ENCODE measurements at places on chromosomes 11 and 22. TPM values are rescaled to one million over a fixed set of nuclear protein-coding genes. Genes with fewer than 3 reads are reported as not detected.

SOX10 gene
- 3.2 TPM for total RNA-seq

C22orf31 gene
- total RNA-seq, result not detected

C11orf87 gene
- total RNA-seq, result not detected

IGLL1 gene
- total RNA-seq, result not detected

ASRGL1 gene
- total RNA-seq, result 1.9 TPM

RAB30 gene
- 15.9 TPM for total RNA-seq

FOSL1 gene
- total RNA-seq, result 158 TPM

GRCh38 chr22:31040542-31041398, 40.3 kb upstream of the SMTN start:
- no peak for DNase-seq

DNA sequence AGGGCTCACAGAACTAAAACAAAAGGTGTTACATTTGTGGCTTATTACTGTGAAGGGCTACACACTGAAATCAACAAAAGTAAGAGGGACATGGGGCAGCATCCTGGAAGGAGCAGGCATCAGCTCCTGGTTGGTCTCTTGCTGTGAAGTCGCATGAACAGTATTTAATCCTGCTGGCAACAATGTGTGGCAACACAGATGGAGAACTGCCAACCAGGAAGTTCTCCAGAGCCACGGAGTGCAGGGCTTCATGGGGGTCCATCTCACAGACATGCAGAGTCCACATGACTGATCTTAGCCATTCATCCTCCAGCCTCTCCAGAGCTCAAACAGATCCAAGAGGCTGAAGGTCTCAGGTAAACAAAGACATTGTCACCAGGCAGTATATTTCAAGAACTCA, 32.8 kb upstream of the FGF3 start:
- no peak for DNase-seq

- no peak for DNase-seq
Observed at GRCh38 chr22:26460202-26460601, 23.4 kb downstream of the HPS4 start.

DNA sequence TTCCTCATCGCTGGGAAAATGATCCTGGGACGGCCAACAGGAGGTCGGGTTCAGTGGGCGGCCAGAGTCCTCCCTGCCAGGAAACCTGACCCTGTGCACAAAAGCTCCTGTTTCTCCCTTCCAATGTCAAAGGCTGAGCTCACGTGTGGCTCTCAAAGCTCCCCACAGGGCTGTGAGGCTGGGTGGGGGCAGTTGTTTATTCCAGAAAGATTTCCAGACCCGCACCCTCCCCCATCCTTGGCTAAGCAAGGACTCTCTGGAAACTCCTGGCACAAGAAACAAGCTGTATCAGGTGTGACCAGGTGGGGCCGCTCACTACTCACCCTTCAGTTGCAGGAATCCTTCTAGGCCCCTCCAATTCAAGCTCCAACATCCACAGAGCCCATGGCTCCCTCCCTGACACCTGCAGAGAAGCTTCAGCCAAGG, 131.9 kb downstream of the SHANK2 start:
- no peak for DNase-seq

DNA sequence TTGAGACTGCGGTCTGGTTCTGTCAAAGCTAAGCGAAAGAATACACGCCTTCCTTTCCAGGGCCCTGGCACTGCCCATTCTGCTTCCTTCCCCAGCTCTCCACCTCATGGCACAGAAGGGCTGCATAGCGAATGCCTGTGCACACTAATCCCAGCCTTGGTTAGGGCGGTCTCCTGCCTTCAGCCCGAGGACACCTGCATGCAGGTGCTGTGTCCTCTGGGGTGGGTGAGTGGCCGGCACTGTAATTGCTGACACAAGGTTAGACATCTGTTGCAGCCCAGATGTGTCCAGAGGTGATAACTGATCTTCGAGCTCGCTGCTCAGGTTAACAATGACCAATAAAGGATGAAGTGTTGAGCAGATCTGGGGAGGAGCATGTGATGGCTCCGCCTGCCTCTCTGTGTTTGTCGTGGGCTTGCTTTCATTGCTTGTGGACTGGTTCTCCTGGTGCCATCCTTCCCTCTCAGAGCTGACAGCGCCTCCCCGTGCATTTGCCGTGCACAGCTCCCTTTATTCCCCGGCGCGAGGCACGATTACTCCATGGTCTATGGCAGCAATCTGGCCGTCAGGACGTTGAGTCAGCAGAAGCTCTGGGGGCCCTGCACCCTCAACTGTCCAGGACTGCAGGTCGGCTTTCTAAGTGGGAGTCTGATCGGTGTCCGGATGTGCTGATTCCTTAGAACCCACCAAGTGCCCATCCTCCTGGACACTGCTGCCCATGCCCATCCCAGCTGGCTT, 1088.2 kb downstream of the BRD1 start:
- no peak for DNase-seq

DNA sequence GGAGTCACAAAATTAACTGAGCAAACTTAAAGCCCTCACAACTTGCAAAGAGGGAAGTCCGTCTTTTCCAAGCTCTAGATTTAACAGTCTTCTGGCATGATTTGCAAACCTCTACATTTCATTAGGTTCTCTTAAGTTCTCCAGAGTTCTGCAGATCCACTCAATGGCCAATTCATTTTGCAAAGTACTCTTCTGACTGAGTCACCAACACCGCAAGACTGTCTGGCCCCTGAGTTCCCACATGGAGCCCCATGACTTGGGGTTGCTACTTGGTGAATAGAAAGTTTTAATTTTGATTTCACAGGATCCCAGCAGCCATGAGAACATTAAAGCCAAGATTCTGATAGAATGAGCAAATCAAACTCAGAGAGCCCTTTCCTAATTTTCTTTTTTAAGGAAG, 134.5 kb downstream of the PLEKHA7 start:
- DNase-seq, result no peak

DNA sequence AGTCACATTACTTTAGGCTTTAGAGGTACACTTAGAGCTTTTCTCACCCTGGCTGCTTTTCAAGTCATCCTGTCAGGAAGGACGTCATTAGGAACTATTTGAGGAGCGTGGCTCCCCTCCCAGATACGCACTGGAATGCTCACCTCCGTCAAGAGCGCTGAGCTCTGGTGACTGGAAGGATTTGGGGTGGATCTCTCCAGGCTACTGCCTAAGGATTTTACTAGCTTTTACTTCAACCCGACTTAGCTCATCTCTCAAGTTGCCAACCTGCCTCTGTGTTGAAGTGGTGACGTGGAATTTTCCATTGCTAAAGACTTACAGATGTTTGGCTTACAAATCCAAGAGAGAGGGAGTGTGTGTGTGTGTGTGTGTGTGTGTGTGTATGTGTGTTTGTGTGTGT, 355.3 kb upstream of the CCDC90B start:
- DNase-seq, result peak; percentile 29

DNA sequence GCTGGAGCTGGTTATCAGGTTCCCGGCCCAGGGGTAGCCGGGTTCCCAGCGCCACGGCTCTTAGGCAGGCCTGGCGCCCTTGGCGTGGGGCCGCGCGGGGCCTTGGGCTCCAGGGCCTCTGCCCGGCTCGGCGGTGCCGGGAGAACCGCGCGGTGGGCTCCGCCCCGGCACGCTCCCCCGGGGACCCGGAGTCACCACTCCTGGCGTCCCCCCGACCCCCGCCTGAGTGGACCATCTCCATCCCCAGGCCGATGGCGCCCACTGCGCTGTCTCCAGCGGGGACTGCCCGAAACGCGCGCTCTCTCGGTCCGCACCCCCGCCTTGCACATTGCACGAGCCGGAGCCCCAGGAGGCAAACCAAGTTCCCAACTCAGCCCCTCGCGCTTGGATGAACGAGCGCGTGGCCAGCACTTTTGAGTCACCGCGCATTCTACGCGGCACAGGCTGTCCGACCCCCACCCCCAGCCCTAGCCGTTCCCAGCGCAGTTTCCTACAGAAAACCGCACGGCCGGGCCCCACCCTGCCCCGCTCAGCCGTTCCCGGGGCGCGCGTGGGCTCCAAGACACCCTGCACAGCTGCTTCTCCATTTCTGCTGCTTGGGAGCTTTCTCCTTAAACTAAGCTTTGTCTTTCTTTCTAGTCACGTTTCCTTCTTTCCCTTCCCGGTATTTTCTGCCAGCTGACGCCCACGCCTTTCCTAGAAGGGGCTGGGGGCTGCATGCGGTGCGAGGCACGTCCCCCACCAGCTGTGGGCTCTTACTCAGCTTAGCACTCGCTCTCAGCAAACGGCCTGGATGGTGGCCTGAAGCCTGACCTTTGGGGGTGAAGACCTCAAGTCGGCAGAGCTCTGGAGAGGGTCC, 650 bp upstream of the CHID1 start:
- peak; percentile 67 for DNase-seq

DNA sequence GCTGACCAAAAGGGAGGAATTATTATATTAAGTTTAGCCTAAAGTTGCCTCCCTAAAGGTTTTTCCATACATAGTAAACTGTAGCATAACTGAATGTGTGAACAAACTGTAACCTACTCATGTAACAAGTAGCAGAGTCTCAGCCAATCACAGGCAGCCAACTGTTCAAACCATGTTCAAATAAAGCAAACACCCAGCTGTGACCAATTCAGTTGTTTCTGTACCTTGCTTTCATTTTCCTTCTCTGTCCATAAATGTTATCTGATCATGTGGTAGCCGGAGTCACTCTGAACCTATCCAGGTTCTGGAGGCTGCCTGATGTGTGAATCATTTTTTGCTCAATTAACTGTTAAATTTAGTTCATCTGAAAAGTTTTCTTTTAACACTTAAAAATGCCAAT, 373.5 kb downstream of the GUCY1A2 start:
- DNase-seq, result peak; percentile 62

GRCh38 chr11:34567733-34568132, 53.2 kb upstream of the EHF start:
- DNase-seq, result no peak

- DNase-seq, result no peak
Observed at GRCh38 chr11:74175920-74176319, 4.8 kb downstream of the PPME1 start.

- peak; percentile 10 for DNase-seq
Observed at GRCh38 chr11:15493921-15494620, 379.3 kb downstream of the INSC start.

GRCh38 chr11:39365809-39366436, 2093.5 kb downstream of the LRRC4C start:
- peak; percentile 34 for DNase-seq

- no peak for DNase-seq
Observed at GRCh38 chr11:59069087-59069486, 17.0 kb upstream of the GLYATL1B start.

GRCh38 chr11:72478669-72479068, 44.3 kb upstream of the CLPB start:
- no peak for DNase-seq

DNA sequence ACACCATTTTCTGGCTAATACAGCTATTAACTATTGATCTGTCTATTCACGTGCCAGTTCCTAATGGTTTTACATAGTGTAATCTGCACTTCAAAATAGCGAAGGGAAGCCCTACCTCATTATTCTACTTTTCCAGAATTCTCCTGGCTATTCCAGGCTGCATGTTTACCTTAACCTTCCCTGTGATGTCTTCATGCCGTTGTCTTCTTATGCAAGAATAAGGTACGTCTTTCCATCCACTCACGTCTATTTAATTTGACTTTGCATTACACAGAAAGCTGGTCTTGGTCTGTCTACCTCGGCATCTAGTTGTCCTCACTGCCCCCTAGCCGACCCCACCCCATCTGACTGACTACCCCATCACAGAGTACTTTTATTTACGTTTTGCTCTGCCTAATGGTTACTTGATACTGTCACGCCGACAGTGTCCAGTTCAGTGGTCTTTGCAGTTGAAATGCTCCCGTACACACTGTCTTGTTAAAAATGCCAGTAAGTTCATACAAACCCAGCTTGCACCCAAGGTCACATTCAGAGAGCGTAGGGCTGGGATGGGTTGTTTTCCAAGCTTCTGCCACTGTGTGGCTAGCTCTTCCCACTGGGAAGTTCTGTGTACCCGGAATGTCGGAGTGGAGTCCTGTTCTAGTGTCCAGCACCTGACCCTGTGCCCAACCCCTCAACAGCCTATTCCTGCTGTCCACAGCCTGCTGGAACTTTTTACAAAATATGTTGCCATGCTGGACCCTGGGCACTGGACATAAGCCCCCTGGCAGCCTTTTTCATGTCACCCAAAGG, 15.0 kb downstream of the NEAT1 start:
- DNase-seq, result no peak

DNA sequence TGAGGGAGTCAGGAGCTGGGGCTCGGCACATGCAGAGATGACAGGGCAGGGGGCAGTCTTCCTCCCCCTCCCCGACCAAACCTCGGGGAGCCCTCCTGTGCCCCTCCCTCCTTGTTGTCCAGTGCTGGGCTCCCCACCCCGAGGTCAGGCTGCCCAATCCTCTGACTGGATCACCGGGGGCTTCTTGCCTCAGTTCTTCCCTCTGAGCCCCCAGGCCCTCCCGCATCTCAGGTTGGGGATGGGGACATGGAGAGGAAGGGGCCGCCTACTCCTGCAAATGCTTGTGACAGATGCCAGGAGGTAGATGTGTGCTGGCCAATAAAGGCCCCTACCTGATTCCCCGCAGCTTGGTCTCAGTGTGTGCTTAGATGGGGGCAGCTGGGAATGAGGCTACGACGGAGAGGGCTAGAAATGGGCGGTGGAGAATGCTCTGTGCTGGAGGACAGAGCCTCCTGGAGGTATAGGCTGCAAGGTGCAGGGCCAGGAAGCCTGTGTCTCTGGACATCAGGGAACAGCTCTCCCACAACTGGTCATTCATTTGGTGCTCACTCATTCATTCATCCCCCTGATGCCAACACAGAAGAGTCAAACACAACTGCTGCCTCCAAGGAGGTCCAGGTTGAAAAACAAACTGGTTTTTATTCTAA, 8.4 kb downstream of the RHBDD3 start:
- DNase-seq, result no peak

DNA sequence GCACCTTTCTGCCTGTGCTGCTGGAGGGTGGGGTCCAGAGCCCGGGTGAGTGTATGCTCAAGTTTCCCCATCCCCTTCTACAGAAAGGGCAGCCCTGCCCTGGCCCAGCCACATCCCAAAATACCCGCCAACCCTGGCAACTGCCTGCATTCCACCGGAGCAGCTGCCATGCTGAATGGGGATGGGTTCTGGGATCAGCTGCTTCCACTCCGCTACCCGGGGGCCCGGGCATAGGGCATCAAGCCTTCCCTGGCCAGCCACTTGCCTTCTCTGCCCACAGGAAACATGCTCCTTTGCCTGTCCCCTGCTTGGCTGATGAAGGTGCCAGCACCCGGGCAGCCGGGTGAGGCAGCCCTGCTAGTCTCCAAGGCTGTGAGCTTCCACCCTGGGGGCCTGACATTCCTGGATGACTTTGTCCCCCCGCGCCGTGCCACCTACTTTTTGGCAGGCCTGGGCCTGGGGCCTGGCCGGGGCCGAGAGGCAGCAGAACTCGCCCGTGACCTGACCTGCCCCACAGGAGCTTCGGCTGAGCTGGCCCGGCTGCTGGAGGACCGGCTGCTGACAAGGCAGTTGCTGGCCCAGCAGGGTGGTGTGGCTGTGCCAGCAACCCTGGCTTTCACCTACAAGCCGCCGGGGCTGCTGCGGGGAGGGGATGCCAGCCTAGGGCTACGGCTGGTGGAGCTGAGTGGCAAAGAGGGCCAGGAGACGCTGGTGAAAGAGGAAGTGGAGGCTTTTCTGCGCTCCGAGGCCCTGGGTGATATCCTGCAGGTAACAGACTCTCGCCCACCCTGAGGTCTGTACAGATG, 3.2 kb downstream of the CARNS1 start:
- DNase-seq, result no peak

- no peak for DNase-seq
Observed at GRCh38 chr11:134752964-134753770, 341.1 kb upstream of the B3GAT1 start.

GRCh38 chr22:44042249-44043218, 18.4 kb downstream of the PARVB start:
- no peak for DNase-seq

GRCh38 chr11:92531065-92531739, 306.6 kb downstream of the FAT3 start:
- peak; percentile 7 for DNase-seq

- DNase-seq, result no peak
Observed at GRCh38 chr11:36402568-36403170, 106.6 kb downstream of the PRR5L start.

- no peak for DNase-seq
Observed at GRCh38 chr22:49491726-49492125, 335.9 kb downstream of the BRD1 start.

Data from RPMI7951 (cell line).